Osteocyte (in vitro differentiated cells): ENCODE measurements at places on chromosomes 13 and 19. TPM values are rescaled to one million over a fixed set of nuclear protein-coding genes. Genes with fewer than 3 reads are reported as not detected.
A peak's percentile ranks its signal among the peaks of the same experiment; 100 is the strongest.

PRSS57 gene
- total RNA-seq, result not detected in 2 replicates

EMC10 gene
- 166 and 172 TPM in 2 replicates for total RNA-seq

GDF15 gene
- total RNA-seq, result 41.9 and 47.9 TPM in 2 replicates

ELANE gene
- 1.1 and 1.2 TPM in 2 replicates for total RNA-seq

ZNF548 gene
- 18.3 and 19.8 TPM in 2 replicates for total RNA-seq

ATP8A2 gene
- total RNA-seq, result 1.0 and 1.1 TPM in 2 replicates

DNA sequence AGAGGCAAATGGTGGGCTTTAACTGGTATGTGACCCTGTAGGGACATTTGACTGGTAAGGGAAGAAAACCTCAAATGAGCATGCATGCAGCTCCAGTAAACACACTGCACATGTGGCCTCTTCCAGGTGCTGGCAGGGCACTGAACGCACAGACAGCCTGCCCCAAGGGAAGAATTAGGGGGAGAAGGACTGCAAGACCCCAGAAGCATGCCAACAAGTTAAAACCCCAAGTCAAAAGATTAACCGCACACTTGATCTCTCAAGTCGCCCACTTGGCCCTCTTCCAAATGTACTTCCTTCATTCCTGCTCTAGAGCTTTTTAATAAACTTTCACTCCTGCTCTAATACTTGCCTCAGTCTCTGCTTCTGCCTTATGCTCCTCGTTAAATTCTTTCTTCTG is 46.9 kb upstream of the SLITRK1 start:
- H3K36me3 ChIP-seq, result no peaks in the 10 kb centered on the region
- H3K4me1 ChIP-seq, result no peaks in the 10 kb centered on the region
- no peak for DNase-seq
- no peak overlapping the region for H3K4me3 ChIP-seq
- no peak overlapping the region for H3K27ac ChIP-seq

- no peaks in the 10 kb centered on the region for H3K27me3 ChIP-seq
- H3K4me3 ChIP-seq, result peak overlapping the region; percentile 26
- DNase-seq, result no peak
- H3K27ac ChIP-seq, result peak overlapping the region; percentile 87
These were observed 39.1 kb upstream of the RNF113B start for GRCh38 chr13:98216135-98216565.

DNA sequence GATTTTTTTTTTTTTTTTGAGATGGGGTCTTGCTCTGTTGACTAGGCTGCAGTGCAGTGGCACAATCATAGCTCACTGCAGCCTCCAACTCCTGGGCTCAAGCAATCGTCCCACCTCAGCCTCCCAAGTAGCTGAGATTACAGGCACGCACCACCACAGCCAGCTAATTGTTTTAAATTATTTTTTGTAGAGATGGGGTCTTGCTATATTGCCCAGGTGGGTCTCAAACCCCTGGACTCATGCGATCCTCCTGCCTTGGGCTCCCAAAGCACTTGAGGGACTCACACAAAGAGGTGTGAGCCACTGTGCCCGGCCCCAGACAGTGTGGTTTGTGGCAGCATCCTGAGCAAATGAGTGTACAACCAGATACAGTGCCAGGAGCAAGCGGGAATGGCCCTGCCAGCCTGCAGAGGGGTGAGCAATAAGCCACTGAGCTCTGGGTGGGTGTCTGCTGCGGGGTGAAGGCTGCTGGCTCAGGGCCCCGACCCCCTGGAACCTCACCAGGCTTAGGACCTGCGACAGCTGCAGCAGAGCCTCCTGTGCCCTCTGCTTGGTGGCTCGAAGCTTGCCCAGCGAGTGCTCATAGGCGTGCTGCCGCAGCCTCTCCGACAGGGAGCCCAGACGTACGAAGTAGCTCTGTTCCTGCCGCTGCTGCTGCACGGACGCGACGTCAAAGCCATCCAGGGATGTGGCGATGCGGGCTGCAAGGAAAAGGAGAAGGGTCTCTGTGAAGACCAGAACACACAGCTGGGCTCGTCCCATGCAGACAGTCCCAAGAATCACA is 15.9 kb upstream of the TICAM1 start:
- H3K4me1 ChIP-seq, result peaks cover 13% of the 10 kb centered on the region
- H3K36me3 ChIP-seq, result peaks cover 22% of the 10 kb centered on the region
- no peak overlapping the region for H3K27ac ChIP-seq

DNA sequence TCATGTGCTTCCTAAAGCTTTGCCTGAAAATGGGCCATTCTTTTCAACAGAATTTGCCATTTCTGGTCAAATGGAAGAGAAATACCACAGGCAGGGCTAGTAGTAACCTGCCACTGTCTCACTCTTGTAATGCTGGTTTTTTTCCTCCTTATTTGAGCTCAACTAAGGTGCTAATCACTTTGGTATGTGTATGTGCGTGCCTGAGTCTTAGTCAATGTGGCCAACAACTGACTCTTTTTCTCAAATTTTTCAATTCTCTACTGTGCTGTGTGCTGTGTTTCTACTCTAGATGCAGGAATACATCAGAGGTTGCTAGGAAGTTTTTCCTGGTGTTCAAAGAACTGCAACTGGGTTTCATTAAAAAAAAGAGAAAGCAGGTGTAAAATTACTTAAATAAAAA is 870.2 kb downstream of the EFNB2 start:
- H3K36me3 ChIP-seq, result no peaks in the 10 kb centered on the region
- no peaks in the 10 kb centered on the region for H3K27me3 ChIP-seq
- H3K4me1 ChIP-seq, result peaks cover under 1% of the 10 kb centered on the region
- no peak overlapping the region for H3K27ac ChIP-seq
- no peak overlapping the region for H3K4me3 ChIP-seq
- no peak for DNase-seq

- DNase-seq, result no peak
- peaks cover 8% of the 10 kb centered on the region for H3K4me1 ChIP-seq
- H3K27me3 ChIP-seq, result no peaks in the 10 kb centered on the region
- H3K4me3 ChIP-seq, result no peak overlapping the region
- H3K27ac ChIP-seq, result no peak overlapping the region
These were observed 89.0 kb upstream of the SLC7A1 start for GRCh38 chr13:29684441-29684840.

DNA sequence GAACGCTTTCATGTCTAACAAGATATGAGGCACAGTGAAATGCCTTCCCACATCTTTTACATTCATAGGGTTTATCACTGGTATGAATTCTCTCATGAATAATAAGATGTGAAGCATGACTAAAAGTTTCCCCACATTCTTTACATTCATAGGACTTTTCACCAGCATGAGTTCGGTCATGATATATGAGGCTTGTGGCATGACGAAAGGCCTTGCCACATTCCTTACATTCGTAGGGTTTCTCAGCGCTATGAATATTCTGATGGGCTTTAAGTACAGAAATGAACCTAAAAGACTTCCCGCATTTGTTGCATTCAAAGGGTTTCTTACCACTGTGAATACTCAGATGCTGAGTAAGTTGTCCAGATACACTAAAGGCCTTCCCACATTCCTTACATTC is 21.3 kb downstream of the ZNF607 start:
- no peaks in the 10 kb centered on the region for H3K27me3 ChIP-seq
- DNase-seq, result no peak
- H3K27ac ChIP-seq, result no peak overlapping the region

DNA sequence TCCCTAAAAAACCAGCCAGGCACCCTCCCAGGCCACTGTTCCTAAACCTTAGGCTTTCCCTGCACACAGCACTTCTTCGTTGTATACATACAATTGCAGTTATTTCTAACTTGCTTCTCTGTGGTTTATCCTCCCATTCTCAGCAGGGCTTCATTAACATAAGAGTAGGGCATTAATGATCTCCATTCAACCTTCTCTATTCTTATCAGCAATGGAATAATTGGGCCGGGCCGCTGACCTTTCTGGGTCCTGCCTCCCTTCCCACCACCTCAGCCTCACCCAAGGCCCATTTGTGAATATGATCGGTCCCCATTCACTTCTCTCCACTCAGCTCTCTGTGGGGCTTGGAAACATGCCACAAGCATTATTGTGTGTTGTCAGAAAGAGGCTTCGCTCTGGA is 184.2 kb downstream of the SUCLA2 start:
- H3K27me3 ChIP-seq, result peaks cover 6% of the 10 kb centered on the region
- no peak overlapping the region for H3K27ac ChIP-seq
- H3K4me3 ChIP-seq, result no peak overlapping the region

GRCh38 chr13:26882731-26883130 is 122.1 kb upstream of the GPR12 start:
- no peak for DNase-seq
- no peak overlapping the region for H3K4me3 ChIP-seq
- H3K36me3 ChIP-seq, result no peaks in the 10 kb centered on the region
- H3K27me3 ChIP-seq, result peaks cover 4% of the 10 kb centered on the region

GRCh38 chr19:7294558-7295212 is 471 bp upstream of the INSR start:
- peak; percentile 87 for DNase-seq
- H3K36me3 ChIP-seq, result no peaks in the 10 kb centered on the region
- H3K4me3 ChIP-seq, result peak overlapping the region; percentile 77
- peaks cover 15% of the 10 kb centered on the region for H3K27me3 ChIP-seq

- H3K4me1 ChIP-seq, result peaks cover 21% of the 10 kb centered on the region
- H3K36me3 ChIP-seq, result no peaks in the 10 kb centered on the region
- no peak overlapping the region for H3K27ac ChIP-seq
- peaks cover 16% of the 10 kb centered on the region for H3K27me3 ChIP-seq
- H3K4me3 ChIP-seq, result peak overlapping the region; percentile 46
- no peak for DNase-seq
These were observed 716 bp downstream of the SH2D3A start for GRCh38 chr19:6766357-6767080.

DNA sequence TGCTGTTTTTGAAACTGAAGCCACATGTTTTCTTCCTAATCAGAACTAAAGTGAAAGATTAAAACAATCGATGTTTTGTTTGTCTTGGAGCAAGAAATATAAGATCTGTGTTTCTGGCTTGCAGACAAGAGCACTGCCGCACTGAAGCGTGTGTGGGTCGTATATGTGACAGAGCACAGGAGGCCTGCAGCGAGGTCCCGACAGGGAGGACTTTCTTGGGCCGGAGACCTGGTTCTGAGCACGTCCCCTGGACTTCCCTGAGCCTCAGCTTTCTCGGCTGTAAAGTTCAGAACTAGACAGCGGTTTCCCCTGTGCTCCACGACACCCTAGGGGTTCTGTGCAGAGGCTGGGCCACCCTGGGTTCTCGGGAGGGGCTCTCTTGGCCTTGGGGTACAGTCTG is 60.5 kb downstream of the GADD45B start:
- H3K4me1 ChIP-seq, result peaks cover 64% of the 10 kb centered on the region
- H3K27me3 ChIP-seq, result no peaks in the 10 kb centered on the region
- H3K36me3 ChIP-seq, result no peaks in the 10 kb centered on the region
- H3K4me3 ChIP-seq, result no peak overlapping the region

- H3K27ac ChIP-seq, result no peak overlapping the region
- no peak for DNase-seq
- peaks cover 10% of the 10 kb centered on the region for H3K36me3 ChIP-seq
- H3K27me3 ChIP-seq, result no peaks in the 10 kb centered on the region
These were observed 51.2 kb upstream of the EEF1AKMT1 start for GRCh38 chr13:20824762-20825476.

- no peaks in the 10 kb centered on the region for H3K4me1 ChIP-seq
- no peak overlapping the region for H3K27ac ChIP-seq
- no peak overlapping the region for H3K4me3 ChIP-seq
- H3K27me3 ChIP-seq, result no peaks in the 10 kb centered on the region
- DNase-seq, result no peak
- H3K36me3 ChIP-seq, result no peaks in the 10 kb centered on the region
These were observed 321.5 kb upstream of the MAB21L1 start for GRCh38 chr13:35797991-35798390.

DNA sequence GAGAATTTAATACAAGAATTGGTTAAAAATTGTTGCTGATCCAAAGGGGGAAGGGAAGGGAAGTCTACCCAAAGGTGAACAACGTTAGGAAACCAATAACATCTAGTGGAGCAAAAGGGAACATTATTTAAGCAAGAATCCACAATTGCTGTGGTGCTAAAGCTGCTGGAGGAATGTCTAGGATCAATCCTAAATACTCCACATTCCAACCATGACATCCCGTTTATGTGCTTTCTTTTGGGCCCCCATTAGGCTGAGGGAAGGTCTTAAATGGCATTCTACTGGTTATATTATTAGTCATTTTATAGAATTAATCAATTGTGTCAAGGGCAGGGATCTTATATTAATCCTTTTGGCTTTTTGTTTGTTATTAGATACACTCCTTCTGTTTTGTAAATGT is 39.9 kb upstream of the VWA8 start:
- H3K4me3 ChIP-seq, result no peak overlapping the region
- peaks cover 4% of the 10 kb centered on the region for H3K4me1 ChIP-seq
- no peaks in the 10 kb centered on the region for H3K36me3 ChIP-seq
- H3K27ac ChIP-seq, result no peak overlapping the region
- peaks cover 6% of the 10 kb centered on the region for H3K27me3 ChIP-seq

- H3K4me1 ChIP-seq, result peaks cover 28% of the 10 kb centered on the region
- peak within 1 kb of the TSS; percentile 52 for H3K27ac ChIP-seq
- no peaks in the 10 kb centered on the region for H3K27me3 ChIP-seq
- DNase-seq, result no peak
- no peaks in the 10 kb centered on the region for H3K36me3 ChIP-seq
These were observed at the start of gene NOTCH3 for GRCh38 chr19:15200553-15201364. TSS of gene NOTCH3 (minus strand) at chr19:15200995. CDS start at chr19:15200905, 90 bp downstream.

DNA sequence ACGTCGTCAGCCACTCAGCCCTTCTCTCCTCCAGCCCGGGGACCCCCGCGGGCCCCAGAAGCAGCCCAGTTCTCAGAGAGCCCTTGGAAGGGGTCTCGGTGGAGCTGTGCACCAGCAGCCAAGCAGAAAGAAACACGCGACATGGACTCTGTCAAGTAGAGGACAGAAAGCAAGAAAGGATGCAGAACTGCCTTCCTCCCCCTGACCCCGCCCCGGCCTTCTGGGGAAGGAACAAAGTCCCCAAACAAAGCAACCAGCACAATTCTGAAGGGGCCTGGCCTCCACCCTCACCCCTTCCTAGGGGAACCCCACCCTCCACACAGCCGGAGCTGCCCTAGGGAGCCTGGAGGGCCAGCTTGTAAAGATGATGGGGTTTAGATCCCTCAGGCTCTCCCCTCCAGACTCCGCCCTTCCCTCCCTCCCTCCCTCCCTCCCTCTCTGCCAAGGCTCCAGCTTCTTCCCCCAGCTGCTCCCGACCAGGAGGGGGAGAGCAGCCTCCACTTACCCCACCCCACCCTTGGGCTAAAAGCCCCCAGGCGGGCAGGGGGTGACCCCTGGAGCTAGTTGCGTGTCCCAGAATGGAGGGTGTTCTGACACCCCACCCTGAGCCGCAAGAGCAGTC is 7.8 kb downstream of the LYL1 start:
- peak overlapping the region; percentile 43 for H3K27ac ChIP-seq
- no peak for DNase-seq
- peaks cover 63% of the 10 kb centered on the region for H3K4me1 ChIP-seq
- H3K27me3 ChIP-seq, result peaks cover 17% of the 10 kb centered on the region
